Common myeloid progenitor, CD34-positive (primary cell): ENCODE measurements at places on chromosomes 12 and 14.

- H3K27me3 ChIP-seq = no peaks in the 10 kb centered on the region
- no peak overlapping the region for H3K27ac ChIP-seq
- no peak overlapping the region for H3K4me3 ChIP-seq
- H3K36me3 ChIP-seq = no peaks in the 10 kb centered on the region
Measured at GRCh38 chr12:41362510-41362909, 174.4 kb downstream of the PDZRN4 start.

- DNase-seq = no peak
- no peak overlapping the region for H3K27ac ChIP-seq
- H3K4me3 ChIP-seq = no peak overlapping the region
Measured at GRCh38 chr12:99393763-99394162, 253.8 kb upstream of the GARIN6 start.

GRCh38 chr14:32666308-32666707 lies 272.4 kb upstream of the NPAS3 start:
- no peak overlapping the region for H3K4me3 ChIP-seq
- no peak overlapping the region for H3K27ac ChIP-seq
- no peaks in the 10 kb centered on the region for H3K4me1 ChIP-seq
- DNase-seq = no peak
- no peaks in the 10 kb centered on the region for H3K36me3 ChIP-seq
- H3K27me3 ChIP-seq = no peaks in the 10 kb centered on the region

DNA sequence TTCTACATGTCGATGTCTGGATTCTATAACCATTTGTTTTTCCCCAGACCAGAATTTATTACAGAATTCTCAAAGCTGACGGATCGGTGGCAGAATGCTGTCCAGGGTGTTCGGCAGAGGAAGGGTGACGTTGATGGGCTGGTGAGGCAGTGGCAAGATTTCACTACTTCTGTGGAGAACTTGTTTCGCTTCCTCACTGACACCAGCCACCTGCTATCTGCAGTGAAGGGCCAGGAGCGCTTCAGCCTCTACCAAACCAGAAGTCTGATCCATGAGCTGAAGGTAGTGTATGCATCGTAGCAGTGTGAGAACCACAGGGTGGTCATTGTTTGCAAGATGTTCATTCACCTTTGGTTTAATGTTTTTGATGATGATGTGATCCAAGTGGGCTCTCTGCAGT lies 124.0 kb downstream of the ESR2 start:
- H3K4me1 ChIP-seq = no peaks in the 10 kb centered on the region
- H3K36me3 ChIP-seq = no peaks in the 10 kb centered on the region
- no peak for DNase-seq
- no peak overlapping the region for H3K27ac ChIP-seq

GRCh38 chr14:99401621-99402284 lies 78.9 kb downstream of the SETD3 start:
- peak; percentile 75 for DNase-seq
- peaks cover 14% of the 10 kb centered on the region for H3K4me1 ChIP-seq

- DNase-seq = no peak
- H3K27ac ChIP-seq = no peak overlapping the region
- H3K27me3 ChIP-seq = no peaks in the 10 kb centered on the region
- H3K36me3 ChIP-seq = no peaks in the 10 kb centered on the region
- no peak overlapping the region for H3K4me3 ChIP-seq
Measured at GRCh38 chr14:71228711-71229110, 321.5 kb downstream of the PCNX1 start.

GRCh38 chr14:48384821-48385220 lies 709.4 kb upstream of the MDGA2 start:
- H3K4me3 ChIP-seq = no peak overlapping the region
- H3K27ac ChIP-seq = no peak overlapping the region
- no peak for DNase-seq

- H3K36me3 ChIP-seq = no peaks in the 10 kb centered on the region
- no peaks in the 10 kb centered on the region for H3K4me1 ChIP-seq
- no peaks in the 10 kb centered on the region for H3K27me3 ChIP-seq
- H3K27ac ChIP-seq = no peak overlapping the region
- no peak overlapping the region for H3K4me3 ChIP-seq
Measured at GRCh38 chr12:107027636-107028053, 40.7 kb upstream of the MTERF2 start.

DNA sequence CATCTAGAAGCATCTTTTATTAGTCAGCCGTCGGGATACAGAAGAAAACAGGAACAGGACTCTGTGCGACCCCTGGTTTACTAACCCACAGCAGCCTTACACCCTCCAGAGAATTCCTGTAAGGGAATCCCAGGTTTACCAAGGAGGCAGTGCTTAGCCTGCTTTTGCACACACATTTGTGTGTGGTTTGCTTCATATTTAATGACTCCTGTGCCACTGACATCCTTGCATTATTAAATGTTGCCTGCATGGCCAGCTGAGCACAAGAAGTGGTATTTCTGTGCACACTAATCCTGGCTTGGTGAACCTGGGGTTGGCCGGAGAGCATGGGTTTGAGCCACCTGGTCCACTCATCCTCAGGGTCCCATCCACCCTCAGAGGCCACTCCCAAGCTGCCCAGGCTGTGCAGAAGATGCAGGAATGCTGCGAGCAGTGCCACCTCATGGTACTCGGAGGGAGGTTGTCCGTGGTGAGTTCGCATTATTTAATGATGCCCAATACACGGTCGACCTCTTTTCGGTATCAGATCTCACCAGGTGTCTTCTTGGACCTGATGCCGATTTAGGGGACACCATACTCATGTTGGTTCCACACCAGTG lies 152.4 kb upstream of the RTL1 start:
- H3K4me1 ChIP-seq = no peaks in the 10 kb centered on the region
- H3K27me3 ChIP-seq = no peaks in the 10 kb centered on the region
- H3K27ac ChIP-seq = no peak overlapping the region
- no peaks in the 10 kb centered on the region for H3K36me3 ChIP-seq
- H3K4me3 ChIP-seq = no peak overlapping the region
- no peak for DNase-seq

- no peak for DNase-seq
- no peaks in the 10 kb centered on the region for H3K36me3 ChIP-seq
- no peak overlapping the region for H3K27ac ChIP-seq
- H3K4me3 ChIP-seq = no peak overlapping the region
- no peaks in the 10 kb centered on the region for H3K27me3 ChIP-seq
Measured at GRCh38 chr12:99847936-99848335, 136.8 kb downstream of the ANKS1B start.

GRCh38 chr12:89085421-89085820 lies 266.9 kb downstream of the DUSP6 start:
- H3K36me3 ChIP-seq = no peaks in the 10 kb centered on the region
- no peak overlapping the region for H3K27ac ChIP-seq
- no peaks in the 10 kb centered on the region for H3K27me3 ChIP-seq
- H3K4me3 ChIP-seq = no peak overlapping the region
- H3K4me1 ChIP-seq = no peaks in the 10 kb centered on the region
- DNase-seq = no peak

DNA sequence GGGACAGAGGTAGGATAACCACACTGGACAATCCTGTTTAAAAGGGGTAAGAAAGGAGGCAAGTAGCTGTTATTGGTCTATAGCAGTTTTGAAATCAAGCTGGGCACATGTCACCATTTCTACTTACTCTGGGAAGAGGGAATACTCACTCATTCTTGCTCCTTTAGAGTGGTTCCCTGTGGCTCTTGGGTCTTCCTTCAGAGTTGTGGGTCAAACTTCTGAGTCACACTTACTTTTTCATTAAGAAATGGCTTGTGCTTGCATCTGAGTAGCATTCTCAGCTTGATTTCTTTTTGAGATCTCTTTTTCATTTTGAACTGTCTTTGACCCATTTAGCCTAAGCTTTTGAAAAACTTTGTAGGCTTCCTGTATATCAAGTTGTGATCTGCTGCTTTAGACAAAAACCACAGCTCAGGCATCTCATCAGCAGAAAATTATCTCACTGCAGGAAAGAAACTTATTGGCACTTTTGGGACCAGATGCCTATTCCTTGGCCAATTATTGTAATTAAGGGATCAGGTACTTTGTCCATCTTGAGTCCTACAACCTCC lies 122.2 kb downstream of the AEBP2 start:
- no peaks in the 10 kb centered on the region for H3K4me1 ChIP-seq
- H3K4me3 ChIP-seq = no peak overlapping the region
- no peaks in the 10 kb centered on the region for H3K36me3 ChIP-seq
- no peak overlapping the region for H3K27ac ChIP-seq
- H3K27me3 ChIP-seq = no peaks in the 10 kb centered on the region

DNA sequence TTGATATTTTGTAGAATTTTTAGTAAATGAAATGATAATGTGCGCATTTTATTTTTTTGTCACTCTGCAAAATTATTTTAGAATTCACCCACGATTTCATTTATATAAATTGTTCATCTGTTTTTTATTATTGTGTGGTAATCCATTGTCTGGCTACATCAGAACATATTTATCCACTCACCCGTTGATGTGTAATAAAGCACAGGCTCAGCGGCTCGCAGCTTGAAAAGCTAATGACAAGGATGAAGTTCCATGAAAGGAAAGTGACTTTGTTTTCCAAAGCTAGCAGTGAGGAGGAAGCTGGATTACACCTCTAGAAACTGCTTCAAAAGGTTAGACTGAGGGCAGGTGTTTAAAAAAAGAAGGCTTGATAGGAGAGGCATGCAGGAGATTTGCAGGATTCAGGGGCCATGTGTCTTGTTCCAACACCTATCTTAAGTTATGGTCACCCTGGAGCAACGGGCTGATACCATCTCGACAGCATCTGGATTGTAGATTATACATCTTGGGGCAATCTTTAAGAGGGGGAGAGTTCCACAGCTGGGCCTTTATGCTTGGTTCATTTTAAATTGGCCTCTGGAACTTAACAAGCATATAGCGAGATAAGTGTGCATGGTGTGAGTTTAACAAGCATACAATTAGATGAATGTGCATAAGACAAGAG lies 194.1 kb downstream of the TMTC3 start:
- H3K36me3 ChIP-seq = no peaks in the 10 kb centered on the region
- H3K4me1 ChIP-seq = no peaks in the 10 kb centered on the region
- no peak overlapping the region for H3K4me3 ChIP-seq
- no peak for DNase-seq
- H3K27me3 ChIP-seq = no peaks in the 10 kb centered on the region
- no peak overlapping the region for H3K27ac ChIP-seq

DNA sequence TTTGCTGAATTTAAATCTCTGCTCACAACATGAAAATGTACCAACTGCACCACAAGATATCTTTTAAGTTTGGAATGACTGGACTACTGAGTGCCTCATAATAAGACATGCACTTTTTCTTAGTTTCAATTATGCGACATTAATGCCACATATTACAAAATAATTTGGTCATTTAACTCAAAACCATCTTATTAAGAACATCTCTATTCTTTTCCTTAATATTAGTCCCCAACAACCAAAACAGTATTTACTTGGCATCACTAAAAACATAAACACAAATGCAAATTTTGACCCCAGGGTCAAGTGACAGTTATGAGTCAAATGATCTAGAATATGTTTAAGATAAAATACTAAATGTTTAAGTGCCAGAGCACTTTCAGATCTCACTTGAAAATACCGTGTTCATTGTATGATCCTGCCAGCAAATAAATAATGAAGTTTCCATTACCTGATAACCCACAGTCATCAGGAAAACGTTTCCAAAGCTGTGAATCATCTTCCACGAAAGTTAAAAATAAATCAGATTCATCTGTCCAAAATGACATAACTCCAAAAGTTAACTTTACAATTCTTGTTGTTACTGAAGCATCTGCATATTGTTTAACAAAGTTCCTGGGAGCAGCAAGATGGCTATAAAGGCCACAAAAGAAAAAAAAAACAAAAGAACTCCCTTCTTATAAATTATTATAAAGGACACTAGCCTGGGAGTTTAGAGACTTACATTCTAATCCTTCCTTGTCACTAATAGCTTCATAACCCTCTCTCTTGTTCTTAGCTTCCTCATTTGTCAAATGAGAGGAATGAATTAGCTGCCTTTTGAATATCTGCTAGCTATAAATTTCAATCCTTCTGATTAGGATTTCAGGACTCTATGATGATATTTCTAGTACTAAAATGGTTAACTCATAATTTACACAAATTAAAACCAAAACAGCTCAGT lies 30.5 kb upstream of the AP4S1 start:
- H3K4me1 ChIP-seq = peaks cover 4% of the 10 kb centered on the region
- peaks cover 9% of the 10 kb centered on the region for H3K36me3 ChIP-seq
- no peak overlapping the region for H3K27ac ChIP-seq
- DNase-seq = no peak
- H3K4me3 ChIP-seq = no peak overlapping the region

DNA sequence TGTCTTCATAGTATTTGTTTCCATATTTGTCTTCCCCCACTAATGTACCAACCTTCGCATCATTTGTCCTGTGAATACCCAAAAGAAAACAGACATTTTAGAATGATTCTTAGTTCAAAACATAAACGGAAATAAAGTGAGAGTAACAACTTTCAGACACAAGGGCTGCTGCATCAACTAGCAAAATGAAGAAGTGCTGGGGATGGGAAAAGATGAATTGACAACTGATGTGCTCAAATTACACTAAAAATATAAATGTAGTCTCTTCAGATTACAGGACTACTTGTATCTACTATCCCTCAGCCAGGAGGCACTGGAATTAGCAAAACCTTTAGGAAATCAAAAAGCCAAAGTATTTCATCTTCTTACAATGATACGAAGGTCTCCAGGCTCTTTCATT lies 743 bp downstream of the NDUFA12 start:
- peaks cover 24% of the 10 kb centered on the region for H3K4me1 ChIP-seq
- H3K27ac ChIP-seq = peak overlapping the region; percentile 96
- peak overlapping the region; percentile 97 for H3K4me3 ChIP-seq

GRCh38 chr14:95340201-95340697 lies 20.5 kb upstream of the CLMN start:
- DNase-seq = no peak
- H3K36me3 ChIP-seq = no peaks in the 10 kb centered on the region
- H3K27me3 ChIP-seq = peaks cover 2% of the 10 kb centered on the region
- H3K4me1 ChIP-seq = no peaks in the 10 kb centered on the region

DNA sequence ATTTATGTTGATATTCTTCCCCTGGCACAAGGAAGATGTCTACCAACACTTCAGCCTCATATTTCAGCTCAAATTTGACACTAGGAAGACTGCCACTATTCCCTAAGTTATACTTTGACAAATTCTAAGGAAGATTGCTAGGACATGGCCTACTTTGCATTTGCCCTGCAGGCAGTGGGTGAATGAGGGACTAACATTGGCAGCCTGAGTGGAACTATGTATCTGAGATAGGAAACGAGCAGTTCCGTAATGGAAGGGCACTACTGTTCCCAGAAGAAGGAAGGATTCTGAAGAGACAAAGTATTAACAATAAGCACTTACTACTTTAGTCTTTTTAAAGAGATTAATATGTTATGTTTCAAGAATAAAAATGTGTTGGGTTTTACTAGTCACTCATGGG lies 115.1 kb downstream of the SLC16A7 start:
- no peak overlapping the region for H3K4me3 ChIP-seq
- no peaks in the 10 kb centered on the region for H3K27me3 ChIP-seq
- no peak for DNase-seq

DNA sequence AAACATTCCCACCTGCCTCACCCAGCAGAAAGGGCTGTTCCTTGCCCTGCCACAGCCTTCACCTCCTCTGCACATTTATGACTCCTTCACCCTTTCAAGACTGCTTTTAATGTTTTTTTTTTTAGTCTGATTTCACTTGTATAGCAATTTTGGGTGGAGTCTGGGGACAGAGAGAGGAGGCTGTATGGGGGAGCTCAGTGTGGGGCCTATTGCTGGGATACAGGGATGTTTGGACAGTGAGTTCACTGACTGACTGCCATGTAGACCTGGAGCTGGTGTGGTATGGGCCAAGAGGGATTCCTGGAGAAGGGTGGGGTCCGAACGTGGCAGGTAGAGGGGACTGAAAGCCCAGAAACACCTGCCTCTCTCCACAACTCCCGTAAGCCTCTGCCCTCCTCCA lies 1.9 kb upstream of the KRT85 start:
- H3K4me3 ChIP-seq = no peak overlapping the region
- H3K36me3 ChIP-seq = no peaks in the 10 kb centered on the region
- no peak overlapping the region for H3K27ac ChIP-seq
- peaks cover 15% of the 10 kb centered on the region for H3K27me3 ChIP-seq
- no peak for DNase-seq
